ENCODE measurements at places on chromosomes 2 and 18.

- no peak for DNase-seq
Observed at GRCh38 chr2:120405759-120406099, 59.8 kb downstream of the INHBB start.

GRCh38 chr18:76489081-76489480, 6.0 kb downstream of the ZNF516 start:
- DNase-seq: peak; percentile 9

GRCh38 chr2:88350331-88351248, 101.9 kb downstream of the FOXI3 start:
- no peak for DNase-seq

DNA sequence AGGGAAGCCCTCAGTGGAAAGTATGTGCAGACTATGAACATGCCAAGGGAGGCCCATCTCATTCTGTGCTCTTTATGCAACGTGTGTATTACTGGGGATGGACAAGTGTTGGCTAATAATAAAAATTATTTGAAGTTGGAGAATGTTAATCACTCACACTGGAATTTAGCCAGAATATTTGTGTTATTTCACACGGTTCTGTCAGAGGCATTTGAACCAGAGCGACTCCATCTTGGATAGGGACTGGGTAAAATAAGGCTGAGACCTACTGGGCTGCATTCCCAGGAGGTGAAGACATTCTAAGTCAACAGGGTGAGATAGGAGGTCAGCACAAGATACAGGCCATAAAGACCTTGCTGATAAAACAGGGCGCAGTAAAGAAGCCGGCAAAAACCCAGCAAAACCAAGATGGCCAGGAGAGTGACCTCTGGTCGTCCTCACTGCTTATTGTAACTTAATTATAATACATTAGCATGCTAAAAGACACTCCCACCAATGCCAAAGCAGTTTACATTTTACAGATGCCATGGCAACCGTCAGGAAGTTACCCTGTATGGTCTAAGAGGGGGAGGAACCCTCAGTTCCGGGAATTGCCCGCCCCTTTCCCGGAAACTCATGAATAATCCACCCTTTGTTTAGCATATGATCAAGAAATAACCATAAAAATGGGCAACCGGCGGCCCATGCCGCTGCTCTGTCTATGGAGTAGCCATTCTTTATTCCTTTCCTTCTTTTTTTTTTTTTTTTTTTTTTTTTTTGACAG, 2.6 kb upstream of the FZD5 start:
- DNase-seq: no peak

- peak; percentile 61 for DNase-seq
Observed at GRCh38 chr18:12287684-12288402, 20.2 kb upstream of the TUBB6 start.
